Left kidney (tissue), 8 donors: ENCODE measurements at places on chromosomes 12 and 14. TPM values are rescaled to one million over a fixed set of nuclear protein-coding genes. Genes with fewer than 3 reads are reported as not detected.

SYNDIG1L gene
- polyA plus RNA-seq: 0.50 TPM

- DNase-seq: no peak
Measured at GRCh38 chr12:27707216-27707615, 3.4 kb upstream of the MRPS35 start.

- DNase-seq: no peak
Measured at GRCh38 chr12:92506460-92506859, 196.3 kb upstream of the PLEKHG7 start.

GRCh38 chr14:97331526-97331925 is 534.3 kb downstream of the VRK1 start:
- no peak for DNase-seq

TSPAN19 gene
- polyA plus RNA-seq: 0.88 TPM
